ENCODE measurements at places on chromosomes 5 and 9.

- no peak for DNase-seq
Observed at GRCh38 chr5:150325426-150325825, 22.7 kb upstream of the ARSI start.

GRCh38 chr5:108266242-108266641 is 115.7 kb downstream of the FBXL17 start:
- no peak for DNase-seq

DNA sequence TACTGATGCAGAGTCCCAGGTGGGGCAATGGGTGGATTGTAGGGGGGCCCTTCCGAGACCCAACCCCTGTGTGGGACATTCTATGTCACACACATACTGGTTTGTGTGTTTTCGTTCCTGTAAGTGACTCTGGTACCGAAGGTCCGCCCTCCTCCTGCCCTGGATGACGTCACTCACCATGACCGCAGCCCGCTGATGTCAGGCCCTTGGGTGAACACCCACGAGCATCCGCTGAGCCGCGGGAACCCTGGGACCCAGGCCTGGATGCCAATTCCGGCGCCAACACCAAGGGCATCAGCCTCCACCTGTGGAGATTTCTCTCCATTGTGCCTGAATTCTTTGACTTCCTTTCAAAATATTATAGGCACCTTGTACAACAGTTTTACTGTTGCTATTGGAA is 184.3 kb downstream of the MTRR start:
- no peak for DNase-seq

DNA sequence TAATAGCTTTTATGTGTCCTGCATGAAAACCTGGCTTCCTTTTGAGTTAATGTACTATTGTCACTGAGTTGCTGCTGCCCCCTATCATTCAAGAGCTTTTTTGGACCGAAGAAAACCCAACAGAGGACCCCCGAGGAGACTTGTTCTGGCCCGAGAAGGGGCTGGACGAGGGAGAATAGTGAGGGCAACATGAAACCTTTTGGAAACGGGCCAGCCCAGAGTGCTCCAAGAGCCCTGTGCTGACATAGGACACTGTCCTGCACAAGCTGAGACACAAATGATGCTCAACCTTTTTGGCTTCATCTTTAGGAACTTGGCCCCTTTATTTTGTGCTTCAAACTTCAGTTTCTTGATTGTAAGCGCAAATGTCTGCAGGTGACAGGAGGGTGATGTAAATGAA is 4.0 kb upstream of the GADD45G start:
- DNase-seq = no peak

- no peak for DNase-seq
Observed at GRCh38 chr5:133845271-133845670, 123.2 kb downstream of the C5orf15 start.

DNA sequence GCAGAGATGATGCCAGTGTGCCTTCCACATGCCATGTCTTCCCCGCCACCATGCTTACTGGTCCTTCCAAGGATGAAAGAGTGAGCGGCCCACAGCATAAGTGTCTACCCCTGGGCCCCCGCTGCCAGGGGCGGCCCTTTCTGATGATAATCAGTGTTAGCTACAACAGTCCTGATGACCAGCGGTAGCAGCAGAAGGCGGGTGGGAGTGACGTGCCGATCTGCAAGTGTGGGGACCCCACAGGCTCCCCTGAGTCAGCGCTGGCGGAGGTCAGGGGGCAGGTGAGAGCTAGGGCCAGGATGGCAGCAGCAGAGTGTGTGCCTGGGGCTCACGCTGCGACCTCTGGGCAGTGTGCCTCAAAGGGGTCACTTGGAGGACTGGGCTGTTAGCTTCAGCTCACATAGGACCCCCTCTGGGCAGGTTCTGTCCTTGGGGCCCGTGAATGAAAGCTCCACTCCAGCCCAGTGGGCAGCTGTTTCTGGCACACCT is 80.4 kb downstream of the HMCN2 start:
- DNase-seq = no peak

DNA sequence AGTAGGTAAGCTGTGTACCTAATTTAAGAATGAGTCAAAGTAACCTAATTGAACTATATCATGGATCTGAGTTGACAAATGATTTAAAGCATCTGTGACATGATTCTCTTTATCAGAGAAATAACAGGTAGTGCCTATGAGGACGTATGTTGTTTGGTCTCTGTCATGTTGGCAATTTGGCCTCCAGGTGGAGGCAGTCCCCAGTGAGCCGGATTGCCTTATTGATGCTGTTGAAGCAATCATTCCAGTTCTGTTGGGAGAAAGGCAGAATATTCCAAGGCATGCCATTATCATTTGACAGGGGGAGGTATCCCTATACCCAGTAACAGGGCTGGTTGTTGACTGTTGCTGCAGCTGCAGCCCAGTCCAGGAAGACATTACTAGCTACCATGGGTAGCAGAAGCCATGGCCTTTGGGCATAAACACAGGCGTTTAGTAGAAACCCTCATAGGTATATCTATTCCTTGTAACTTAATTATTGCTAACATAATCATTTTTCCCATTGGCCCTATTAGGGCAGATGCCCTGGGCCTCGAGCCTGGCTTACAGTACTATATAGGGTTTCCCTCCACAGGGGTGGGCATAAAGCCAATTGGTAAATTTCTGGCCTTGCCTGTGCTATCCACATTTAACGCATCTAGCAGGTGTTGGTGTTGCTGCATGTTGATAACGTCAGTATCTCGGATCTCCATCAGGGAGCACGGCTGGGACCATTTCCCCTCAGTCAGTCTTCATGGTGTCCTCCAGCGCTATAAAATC is 12.2 kb upstream of the SLC22A4 start:
- no peak for DNase-seq

DNA sequence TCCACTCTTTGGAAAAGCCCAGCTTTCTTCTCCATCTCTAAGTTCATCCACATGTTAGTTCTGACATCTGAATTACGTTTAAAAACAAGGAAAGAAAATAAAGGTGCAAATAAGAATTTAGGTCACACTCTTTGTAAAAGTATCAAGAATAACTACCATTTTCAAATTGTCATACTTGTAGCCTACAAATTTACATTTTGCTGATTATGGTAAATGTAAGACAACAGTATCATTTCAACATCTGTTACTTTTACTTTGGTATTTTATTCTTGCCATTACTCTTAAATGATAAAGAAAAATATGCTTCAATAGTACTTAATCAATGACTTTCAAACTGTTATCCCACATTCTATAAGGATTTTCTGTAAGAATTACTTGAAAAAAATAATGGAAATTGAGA is 9.8 kb upstream of the PURA start:
- DNase-seq = no peak

DNA sequence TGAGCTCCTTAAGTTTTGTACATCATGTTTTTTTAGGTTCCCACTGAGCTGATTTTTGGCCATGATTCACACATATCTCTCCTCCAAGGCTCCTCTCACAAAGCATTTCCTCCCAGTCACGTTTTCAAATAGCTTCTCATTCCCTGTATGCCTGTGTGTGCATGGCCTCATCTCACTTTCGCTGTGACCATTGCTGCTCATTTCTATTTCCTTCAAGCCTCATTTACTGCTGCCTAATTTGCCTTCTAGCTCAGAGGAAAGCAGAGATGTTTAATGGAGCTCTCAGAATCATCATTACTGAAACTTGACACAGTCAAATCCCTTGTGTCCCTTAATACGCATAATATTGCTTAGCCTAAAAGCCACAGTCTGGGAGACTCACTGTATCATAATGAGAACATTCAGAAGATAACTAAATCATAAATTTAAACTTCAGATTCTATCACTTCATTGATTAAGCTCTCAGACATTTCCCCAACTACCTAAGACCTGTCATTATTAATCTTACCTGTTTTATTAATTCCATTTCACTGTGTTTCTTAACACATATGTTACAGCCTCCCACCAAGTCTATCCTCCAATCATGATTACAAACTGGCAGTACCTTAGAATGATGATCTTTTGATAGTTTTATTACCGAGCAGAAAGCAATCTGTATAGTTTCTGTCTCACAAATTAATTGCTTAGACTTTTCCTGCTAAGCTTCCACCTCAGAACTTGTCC is 278.3 kb upstream of the PTGER4 start:
- DNase-seq = no peak

GRCh38 chr5:161751265-161751664 is 65.7 kb downstream of the GABRA6 start:
- DNase-seq = no peak

DNA sequence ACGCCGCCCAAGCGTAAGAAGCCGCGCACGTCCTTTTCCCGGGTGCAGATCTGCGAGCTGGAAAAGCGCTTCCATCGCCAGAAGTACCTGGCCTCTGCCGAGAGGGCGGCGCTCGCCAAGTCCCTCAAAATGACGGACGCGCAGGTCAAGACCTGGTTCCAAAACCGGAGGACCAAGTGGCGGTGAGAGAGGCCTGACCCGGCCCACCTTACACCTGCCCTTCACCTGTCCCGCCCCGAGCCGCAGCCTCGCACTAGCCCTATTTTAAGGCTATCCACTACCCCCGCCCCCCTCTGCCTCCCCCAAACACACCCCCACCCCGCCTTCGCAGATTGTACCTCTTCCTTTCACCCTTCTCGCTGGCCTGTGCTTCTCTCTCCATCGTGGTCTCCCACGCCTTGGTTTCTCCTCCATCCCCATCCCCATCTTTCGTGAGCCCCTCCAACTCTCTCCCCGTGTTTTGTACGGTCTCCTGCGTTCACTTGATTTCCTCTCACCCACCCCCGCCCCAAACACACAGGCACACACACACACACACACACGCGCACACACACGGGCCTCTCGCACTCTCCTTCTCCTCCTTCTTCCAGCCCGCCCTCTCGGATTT is 1.3 kb downstream of the TLX3 start:
- no peak for DNase-seq

DNA sequence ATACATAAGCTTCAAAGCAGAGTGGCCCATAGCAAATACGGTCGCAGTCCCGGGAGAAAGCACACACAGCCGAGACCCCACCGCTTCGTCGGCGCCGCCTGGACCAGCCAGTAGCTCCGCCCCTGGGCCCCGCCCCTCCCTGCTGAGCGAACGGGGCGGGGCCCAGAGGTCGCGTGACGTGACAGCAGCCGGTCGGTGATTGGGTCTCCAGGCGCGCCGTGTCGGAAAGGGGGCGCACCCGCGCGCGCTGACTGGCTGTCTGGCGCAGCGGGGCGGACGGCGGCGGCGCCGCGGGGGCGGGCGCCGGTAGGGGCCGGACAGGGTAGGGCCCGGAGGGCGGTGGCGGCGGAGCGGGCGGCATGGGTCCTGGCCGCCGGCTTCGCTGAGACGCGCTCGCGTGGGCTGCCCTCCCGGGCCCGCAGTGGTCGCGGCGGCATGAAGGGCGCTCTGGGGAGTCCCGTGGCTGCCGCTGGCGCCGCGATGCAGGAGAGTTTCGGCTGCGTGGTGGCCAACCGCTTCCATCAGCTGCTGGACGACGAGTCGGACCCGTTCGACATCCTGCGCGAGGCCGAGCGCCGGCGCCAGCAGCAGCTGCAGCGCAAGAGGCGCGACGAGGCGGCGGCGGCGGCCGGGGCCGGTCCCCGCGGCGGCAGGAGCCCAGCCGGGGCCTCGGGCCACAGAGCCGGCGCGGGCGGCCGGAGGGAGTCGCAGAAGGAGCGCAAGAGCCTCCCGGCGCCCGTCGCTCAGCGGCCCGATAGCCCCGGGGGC is at the start of gene HABP4:
HABP4 (plus strand) TSS at position 325 of the 768 bp plus-strand sequence; CDS start at position 436, 111 bp downstream.
- DNase-seq = peak; percentile 78

DNA sequence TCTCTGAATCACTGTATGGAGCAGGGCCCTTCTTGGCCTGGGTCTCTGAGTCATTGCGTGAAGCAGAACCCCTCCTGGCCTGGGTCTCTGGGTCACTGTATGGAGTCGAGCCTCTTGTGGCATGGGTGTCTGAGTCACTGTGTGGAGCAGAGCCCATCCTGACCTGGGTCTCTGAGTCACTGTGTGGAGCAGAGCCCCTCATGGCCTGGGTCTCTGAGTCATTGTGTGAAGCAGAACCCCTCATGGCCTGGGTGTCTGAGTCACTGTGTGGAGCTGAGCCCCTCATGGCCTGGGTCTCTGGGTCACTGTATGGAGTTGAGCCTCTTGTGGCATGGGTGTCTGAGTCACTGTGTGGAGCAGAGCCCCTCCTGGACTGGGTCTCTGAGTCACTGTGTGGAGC is 94.0 kb upstream of the RAPGEF1 start:
- no peak for DNase-seq

- DNase-seq = peak; percentile 61
Observed at GRCh38 chr5:141182248-141182647, at the start of gene PCDHB16. Gene PCDHB16, plus strand, starts transcription at chr5:141182387. Its CDS starts 173 bp downstream, at chr5:141182560.

Data from NCI-H1694 (cell line).